ENCODE measurements at places on chromosomes 12 and 14. TPM values are rescaled to one million over a fixed set of nuclear protein-coding genes. Genes with fewer than 3 reads are reported as not detected.

Gene NOC4L
- total RNA-seq: 10.3 TPM

DNA sequence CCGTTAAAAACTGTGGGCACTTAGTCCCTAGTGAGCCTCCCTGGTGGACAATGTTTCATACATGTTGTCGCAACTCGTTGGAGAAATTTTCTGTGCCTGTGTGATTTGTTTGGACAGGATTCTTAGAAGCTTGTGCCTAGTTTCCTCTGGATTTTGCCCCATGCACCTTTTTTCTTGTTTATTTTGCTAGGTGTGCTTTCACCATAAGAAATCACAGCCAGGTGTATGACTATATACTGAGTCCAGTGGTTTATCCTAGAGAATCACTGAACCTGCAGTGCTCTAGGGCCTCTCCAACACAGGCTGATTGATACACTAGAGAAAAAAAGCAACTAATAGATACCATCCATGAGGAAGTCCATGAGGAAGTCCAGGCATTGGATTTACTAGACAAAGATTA, 33.1 kb upstream of the OASL start:
- no peak for DNase-seq

DNA sequence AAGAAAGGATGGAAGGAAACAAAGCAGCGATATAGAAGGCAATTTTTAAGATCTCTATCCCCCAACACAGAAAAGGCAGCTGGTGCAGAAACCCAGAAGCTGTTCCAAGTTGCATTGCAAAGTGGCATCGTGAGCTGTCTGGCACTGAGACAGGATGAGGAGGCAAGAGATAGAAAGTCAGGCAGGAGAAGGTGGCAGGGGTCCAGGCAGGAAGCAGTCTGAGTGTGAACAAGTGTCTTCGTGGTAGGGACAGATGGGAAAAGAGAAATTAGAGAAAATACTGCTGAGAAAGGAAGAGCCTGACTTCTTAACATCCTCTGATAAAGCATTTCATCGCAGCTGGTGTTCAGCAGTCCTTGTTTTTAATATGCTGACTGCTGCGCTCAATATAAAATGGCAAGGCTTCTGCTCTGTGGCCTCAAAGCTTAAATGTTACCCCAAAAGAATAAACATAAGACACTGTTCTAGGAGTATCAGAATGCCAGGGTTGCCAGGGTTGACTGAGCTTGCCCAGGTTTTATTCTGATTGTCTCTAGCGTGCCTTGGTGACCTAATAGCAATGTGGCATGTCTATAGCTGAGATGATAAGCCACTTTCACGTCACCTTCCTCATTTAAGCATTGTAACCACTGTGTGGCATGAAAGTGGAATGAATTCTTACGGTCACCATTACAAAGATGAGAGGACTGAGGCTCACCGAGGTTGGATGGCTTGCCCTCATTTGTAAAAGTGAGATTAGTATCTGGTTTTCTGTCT, 397.6 kb downstream of the NUAK1 start:
- DNase-seq: peak; percentile 67

- DNase-seq: no peak
These were observed 99.2 kb downstream of the DIP2B start for GRCh38 chr12:50603817-50604639.

DNA sequence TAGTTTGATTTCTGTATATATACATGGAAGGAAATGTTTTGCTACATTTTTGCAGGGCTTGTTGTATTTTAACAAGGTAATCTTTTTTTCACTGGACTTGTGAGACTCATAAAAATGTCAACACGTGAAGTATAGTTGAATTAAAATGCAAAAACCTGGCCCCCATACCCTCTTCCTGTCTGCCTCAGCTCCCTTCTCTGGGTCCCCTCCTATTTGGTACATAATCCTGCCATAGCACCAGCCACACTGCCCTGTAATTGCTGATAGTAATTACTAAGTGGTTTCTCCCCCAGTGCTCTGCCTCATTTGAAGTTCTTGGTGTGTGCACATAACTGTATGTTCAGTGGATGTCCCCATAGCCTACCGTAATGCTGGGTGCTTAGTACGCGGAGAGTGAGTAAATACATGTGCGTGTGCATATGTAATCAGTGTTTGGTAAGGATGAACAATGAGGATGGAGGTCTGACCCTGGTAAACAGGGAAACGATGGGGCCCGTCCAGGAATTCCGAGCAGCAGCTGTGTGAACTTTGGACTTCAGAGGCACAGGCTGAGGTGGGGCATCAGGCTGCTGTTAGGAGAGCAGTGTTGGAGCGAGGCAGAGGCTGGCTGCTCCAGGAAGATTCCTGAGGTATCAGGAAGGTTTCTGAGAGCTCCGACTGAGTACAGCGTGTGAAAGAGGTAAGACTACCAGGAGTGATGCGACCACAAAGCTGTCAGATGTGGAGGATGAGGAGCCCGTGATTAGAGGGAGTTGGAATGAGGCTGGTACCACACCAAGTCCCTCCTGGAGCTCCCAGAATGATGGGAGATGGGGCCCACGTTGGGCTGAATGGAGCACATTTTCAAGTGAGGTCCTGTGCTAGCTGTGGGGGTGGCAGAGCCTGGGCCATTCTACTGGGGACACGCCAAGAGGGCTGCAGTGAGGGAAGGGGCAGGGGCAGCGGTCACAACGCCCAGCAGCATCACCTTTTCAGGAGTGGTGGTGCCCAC, 106.8 kb downstream of the PELI2 start:
- no peak for DNase-seq

DNA sequence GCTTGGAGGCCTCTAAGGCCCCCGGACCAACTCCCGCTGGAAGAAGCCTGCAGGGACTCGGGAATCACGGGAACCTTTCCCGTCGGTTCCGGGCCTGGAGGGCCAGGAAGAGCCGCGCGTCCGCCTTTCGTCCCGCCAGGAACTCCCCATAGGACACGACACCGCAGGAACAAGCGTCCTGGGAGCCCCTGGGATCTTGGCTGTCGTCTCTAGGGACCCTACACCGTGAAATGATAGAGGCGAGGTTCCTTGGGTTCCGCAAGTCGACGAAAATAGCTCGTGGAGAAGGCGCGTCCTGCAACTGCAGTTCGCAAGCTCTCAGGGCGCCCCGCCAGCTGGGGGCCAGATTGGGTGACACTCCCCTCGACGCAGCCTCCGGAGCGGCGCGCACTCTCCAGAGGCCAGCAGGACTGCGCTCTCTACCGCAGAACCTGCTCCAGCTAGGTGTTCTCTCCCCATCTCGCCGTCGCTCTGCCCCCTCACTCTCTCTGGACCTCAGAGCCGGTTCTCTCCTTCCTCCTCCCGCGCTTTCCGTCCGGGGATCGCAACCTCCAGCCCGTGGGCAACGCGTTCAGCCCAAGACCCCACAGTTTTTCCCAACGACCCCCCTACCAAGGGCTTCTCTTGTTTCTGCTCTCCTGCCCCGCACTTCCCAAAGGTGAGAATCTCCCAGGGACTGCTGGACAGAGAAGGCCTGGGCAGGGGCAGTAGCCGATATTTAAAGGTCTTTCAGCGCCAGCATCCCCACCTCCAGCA, 776 bp downstream of the BMP4 start:
- DNase-seq: peak; percentile 77

- DNase-seq: no peak
These were observed 45.6 kb upstream of the BCL2L14 start for GRCh38 chr12:12024911-12025682.

GRCh38 chr12:1806301-1807086, 13.9 kb upstream of the LRTM2 start:
- DNase-seq: peak; percentile 7

GRCh38 chr12:104565606-104566243, 109.0 kb downstream of the CHST11 start:
- DNase-seq: no peak

DNA sequence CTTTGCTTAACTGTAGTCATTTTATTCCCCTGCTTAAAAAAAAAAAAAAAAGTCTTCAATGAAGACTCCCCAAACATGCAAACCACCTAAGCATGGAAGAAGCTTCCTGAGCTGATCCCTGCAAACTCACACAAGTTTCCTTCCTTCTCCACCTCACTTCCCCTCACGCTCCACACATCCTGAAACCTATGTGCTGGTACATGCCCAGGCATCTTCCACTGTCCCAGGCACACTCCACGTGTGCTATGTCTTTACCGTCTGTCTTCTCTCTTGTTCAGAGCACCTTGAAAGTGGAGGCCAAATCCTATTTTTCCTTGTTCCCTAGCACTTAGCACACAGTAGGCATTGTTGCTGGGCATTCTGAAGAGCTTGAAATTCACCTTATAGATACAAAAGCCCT, 13.4 kb downstream of the LRIG3 start:
- no peak for DNase-seq

GRCh38 chr14:21454843-21455544, 929 bp downstream of the CHD8 start:
- DNase-seq: no peak

Gene A2ML1
- not detected for total RNA-seq

DNA sequence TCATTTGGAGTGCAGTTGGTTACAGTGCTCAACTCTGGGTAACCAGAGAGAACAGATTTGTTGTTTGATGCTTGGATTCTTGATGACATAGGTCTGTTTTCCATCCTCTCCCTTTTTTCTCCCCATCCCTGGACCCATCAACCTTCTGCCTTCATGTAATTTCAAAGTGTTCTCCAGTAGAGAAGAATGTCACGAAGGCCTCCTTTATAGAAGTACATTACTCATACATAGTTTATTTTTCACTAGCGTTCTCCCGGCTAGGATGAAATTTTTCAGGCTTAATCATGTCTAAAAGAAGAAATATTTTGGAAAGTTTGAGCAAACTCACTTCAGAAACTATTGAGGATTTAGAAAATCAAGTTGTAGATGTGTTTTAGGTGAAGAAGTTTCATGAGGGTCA, 20.9 kb upstream of the APPL2 start:
- DNase-seq: no peak

Gene TMPRSS12
- total RNA-seq: not detected

DNA sequence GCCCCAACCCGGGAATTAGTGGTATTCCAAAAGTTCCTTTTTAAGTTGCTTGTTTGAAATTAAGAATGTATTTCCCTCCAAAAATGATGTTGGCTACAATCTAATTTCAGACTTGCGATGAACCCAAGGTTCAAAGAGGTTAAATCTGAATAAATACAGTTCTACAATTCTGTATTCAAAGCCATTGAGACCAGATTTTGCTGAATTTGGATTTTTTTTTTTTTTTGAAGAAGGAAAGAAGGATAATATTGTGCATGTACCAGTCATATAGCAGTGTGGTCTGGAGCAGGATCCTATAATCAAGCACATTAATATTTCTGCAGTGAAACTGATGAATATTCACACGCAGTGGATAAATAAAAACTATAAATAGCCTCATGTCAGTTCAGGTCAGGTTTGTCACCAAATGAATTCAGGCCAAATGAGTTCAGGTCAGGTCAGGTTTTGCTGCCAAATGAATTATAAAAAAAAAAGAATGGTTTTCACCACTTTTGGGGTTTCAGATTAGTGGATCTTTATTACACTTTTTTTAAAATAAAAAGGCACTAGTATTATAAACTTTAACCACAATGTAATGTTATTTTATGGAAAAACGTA, 69.5 kb downstream of the CRADD start:
- DNase-seq: no peak

Gene KSR2
- total RNA-seq: not detected

DNA sequence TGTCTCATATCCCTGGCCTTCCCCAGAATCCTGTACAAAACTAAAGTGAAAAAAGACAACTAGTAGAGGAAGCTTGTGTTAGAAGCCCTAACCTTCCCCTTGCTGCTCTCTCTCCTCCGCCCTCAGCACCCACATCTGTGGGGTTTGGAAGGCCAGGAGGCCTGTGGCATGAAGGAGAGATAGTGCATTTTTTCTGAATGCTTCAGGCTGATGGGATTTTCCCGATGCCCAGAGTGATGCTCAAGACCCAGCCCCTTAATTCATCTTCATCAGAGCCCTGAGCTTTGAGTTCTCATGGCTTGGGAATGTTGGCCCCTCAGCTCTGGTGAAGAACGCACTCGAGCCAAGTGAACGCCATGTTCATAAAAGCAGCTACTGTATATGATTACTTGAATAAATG, 5.9 kb downstream of the FGF6 start:
- DNase-seq: no peak

Gene KRT78
- total RNA-seq: not detected

- no peak for DNase-seq
These were observed 55.8 kb upstream of the CHGA start for GRCh38 chr14:92866901-92867865.

Gene AQP6
- not detected for total RNA-seq

DNA sequence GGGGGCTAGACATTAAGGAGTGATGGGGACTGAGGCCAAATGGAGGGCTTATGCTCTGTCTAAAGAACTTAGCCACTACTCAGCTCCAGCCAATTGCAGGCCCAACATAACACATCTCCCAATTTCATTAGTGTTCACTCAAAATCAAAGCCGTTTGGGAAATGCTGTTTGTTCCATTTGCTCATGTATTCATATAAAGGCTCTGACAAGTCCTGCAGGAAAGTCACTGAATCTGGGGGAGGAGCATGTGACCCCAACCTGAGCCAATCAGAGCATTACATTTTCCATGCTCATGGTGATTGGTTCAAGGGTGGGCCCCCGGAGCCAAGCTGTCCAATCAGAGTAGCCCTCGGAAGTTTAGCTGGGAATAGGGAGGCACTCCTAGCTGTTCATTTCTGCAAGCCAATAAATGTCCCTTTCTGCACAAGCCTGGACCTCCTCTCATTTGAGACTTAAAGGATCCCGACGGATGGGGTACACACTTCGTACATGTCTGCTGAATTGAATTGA, 20.9 kb downstream of the SDSL start:
- no peak for DNase-seq

GRCh38 chr12:57609101-57609780, 2.0 kb upstream of the ARHGEF25 start:
- DNase-seq: no peak

- peak; percentile 67 for DNase-seq
These were observed 15.6 kb upstream of the C14orf180 start for GRCh38 chr14:104563742-104564615.

Gene SELPLG
- total RNA-seq: 3.4 TPM

Gene CD163
- 44.7 TPM for total RNA-seq

GRCh38 chr12:66143868-66144267, 13.3 kb upstream of the LLPH start:
- no peak for DNase-seq

- no peak for DNase-seq
These were observed 775.7 kb downstream of the TMTC2 start for GRCh38 chr12:83462419-83462818.

Measured in left ventricle myocardium inferior (tissue), 1 donor.